Islet precursor cell (in vitro differentiated cells): ENCODE measurements at places on chromosomes 13 and 19.

DNA sequence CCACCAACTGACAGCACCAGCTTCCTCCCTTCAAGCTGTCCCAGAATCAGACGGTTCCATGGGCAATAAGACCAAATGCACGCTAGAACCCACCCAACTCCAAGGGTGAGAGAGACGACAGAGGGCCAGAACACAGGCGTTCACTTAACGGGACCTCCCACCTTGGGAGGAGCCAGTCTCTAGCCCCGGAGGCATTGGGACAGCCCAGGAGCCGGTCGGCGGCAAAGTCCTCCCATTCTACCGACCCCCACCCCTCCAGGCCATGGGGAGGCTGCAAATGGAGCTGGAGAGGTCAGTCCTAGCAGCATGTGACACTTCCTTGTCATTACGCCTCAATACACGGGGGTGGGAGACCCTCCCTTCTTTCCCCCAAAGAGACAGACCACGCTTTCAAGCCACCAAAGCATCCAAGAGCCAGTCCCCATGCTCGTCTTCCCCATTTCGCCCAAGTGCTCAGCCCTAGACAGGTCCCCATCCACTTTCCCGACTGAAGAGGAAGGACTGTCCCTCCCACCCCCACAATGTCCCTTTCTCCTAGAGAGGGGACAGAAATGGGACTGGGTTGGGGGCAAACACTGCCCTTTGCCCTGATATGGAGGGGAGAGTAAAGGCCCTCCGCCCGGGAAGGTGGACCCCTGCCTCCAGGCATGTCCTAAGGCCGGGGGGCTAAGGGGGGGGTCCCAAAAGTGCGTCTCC lies 964 bp downstream of the KHSRP start:
- DNase-seq = peak; percentile 89

DNA sequence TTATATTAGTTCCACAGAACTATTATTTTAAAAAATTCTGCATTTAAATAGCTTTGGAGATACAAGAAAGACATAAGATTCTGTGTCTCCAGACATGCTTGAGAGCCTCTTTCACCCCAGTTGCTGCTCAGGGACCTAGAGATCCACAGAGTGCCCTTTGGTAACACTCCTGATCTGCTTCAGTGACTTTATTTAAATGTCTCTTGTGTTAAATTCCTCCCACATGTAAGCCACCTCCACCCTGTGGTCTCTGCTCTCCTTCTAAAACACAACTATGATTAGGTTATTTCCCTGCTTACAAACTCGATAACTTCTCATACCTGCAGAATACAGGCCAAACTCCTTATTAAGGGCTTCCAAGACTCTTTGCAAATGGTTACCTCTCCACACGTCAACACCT lies 141.0 kb downstream of the RFC3 start:
- DNase-seq = no peak

DNA sequence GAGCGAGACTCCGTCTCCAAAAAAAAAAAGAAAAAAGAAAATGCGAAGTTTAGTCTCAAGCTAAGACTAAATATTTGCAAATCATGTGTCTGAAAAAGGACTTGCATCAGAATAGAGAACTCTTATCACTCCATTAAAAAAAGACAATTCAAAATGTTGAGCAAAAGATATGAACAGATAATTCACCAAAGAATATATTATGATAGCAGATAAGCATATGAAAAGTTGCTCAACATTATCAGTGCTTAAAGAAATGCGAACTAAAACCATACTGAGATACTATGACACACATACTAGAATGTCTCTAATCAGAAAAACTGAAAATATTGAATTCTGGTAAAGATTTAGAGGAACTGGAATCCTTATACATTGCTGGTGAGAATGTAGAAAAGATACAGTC lies 38.7 kb upstream of the SACS start:
- DNase-seq = no peak

- DNase-seq = peak; percentile 59
Measured at GRCh38 chr13:77333594-77333993, 6.7 kb upstream of the MYCBP2 start.

- no peak for DNase-seq
Measured at GRCh38 chr19:16117594-16118033, 5.9 kb downstream of the RAB8A start.

GRCh38 chr13:42574435-42575311 lies 721 bp downstream of the TNFSF11 start:
- DNase-seq = peak; percentile 57

DNA sequence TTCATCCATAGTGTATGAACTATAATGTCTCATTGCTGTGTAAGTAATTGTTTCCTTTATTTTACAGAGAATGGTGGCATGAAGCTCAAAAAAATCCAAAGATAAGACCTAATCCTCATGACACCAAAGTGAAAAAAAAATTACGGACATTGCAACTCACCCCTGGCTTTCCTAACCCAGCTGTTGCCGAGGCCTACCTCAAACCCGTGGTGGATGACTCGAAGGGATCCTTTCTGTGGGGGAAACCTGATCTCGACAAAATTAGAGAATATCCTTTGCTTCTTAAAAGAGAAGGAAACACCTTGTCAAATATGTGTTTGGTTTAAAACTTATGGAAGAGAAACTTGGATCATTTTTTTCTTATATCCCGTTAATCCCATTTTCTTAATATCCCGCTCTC lies 26.3 kb downstream of the ERCC5 start:
- DNase-seq = no peak

DNA sequence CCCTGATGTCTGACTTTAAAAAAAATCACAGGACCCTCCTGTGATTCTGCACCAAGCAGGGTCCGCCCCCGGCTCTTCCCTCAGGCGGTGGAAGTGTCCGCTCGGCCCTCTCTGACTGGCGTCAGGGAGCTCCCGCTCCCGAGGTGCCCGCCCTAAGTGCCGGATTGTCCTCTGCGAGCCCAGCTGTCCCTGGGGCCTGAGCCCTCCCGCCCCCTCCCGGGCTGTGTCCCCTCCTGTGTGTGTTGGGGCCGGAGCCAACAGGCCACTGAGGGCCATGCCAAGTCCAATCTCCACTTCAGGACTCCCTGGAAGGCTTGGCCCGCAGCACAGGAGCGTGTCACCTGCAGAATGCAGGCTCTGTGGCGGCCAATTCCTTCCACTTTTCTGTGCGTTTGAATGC lies 25.4 kb downstream of the MAP2K2 start:
- DNase-seq = no peak

DNA sequence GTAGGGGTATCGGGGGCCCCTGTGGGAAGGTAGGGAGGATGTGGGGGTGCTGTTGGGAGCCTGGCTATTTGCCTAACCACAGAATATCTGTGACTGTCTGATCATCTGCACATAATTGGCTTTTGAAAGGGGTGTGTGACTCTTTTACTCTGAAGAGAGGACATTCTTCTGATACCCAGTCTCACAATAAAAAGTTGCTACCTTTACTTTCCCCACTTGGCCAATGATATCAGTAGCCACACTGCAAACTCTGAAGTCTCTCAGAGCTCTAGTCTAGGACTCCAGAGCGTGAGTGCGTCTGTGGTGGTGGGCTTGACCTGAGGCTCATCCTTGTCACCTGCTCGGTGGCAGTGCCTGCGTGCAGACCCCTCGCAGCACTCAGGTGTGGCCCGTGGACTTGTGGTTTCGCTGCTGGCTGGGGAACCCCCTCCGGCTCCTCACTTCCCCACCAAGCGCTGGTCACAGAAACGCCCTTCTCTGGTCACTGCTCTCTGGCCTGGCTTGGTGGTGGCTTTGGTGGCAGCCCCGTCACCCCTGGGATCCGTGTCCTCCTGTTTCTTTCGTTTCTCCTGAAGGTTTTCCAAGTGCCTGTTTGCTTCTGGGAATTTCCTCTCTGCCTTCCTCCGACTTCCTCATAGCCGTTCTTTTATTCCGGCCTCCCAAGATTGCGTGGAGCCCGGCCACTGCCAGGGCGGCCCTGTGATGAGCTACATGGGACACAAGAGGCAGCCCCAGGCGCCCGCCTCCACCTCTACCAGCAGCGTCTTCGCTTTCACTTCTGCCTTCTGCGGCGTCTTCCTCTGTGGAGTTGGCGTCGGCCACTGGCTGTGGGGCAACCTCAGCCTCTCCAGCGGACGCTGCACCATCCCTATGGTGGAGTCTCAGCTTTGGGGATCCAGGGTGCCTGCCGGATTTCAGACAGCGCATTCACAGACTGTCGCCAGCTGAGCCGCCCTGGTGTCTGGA lies 78.0 kb downstream of the ATP11A start:
- DNase-seq = peak; percentile 46

DNA sequence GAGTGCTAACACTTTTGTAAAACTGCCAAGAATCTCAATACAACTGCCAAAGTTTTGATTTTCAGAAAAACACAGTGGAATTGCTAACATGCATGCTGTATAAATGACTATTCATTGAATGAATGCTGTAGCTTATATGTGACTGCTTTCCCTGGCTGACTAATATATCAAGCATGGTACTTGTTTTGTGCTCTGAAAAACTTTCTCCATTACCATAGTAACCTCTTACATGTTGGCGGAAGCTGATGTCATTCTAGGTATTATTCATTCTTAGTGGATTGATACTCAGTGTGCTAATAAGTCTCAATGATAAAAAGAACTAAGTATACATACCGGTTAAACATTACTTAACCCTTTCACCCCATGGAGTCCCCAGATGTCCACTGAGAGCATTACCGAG lies 166.1 kb upstream of the MYO16 start:
- no peak for DNase-seq

DNA sequence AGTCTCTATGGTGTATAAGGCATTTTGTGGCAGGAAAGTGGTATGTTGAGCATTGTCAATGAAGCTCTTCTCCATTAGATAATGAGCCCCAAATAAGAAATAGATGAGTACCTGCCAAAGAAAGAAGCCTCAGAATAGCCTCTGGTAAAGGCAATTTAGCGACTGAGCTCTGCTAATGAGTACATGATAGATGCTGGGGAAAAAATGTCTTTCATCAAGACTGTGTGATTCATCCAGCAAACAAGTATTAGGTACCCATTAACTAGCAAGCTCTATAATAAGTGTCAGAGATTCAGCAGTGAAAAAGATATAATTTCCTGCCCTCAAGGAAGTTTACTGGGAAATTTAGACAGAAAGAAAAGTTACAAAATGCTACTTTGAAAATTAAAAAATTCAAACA lies 294.6 kb downstream of the ITGBL1 start:
- DNase-seq = no peak

- no peak for DNase-seq
Measured at GRCh38 chr13:77306458-77306857, 20.4 kb downstream of the MYCBP2 start.

DNA sequence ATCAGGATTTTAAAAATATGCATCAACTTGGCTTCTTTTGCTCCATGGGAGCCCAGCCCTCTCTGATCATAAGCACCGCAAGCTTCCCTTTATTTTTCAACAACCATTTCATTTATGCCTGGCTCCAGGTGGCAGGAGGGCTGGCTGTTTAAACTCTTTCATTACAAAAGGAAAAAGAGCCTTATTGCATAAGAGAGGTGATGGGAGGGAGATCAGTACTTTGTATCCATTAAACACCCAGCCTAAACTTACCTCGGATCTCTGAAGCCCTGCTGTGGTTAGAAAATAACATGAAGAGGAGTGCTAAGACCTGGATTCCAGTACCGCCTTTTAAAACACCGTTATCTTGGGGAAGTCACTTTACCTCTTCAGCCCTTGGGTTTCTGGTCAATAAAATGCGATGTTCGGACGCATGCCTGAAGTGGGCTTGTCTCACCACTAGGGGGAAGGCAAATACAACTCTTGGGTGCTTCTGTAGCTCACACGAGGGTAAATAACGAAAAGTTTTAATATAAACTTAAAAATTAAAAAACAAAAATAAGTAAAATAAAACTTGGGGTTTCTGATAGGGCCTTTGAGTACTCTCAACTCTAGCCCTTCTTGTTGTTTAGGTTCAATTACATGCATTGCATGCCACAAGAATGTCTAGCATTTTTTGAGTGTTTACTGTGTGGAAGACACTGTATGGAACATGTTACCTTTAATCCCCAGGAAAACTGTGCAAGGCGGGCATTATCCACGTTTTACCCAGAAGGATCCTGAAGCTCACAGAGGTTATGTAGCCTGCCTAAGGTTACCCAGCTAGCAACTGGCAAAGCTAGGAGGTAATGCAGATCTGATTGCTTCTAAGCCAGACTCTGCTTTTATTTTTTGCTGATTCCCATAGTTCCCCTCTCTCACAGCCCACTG lies 240.3 kb downstream of the LMO7 start:
- DNase-seq = peak; percentile 81

DNA sequence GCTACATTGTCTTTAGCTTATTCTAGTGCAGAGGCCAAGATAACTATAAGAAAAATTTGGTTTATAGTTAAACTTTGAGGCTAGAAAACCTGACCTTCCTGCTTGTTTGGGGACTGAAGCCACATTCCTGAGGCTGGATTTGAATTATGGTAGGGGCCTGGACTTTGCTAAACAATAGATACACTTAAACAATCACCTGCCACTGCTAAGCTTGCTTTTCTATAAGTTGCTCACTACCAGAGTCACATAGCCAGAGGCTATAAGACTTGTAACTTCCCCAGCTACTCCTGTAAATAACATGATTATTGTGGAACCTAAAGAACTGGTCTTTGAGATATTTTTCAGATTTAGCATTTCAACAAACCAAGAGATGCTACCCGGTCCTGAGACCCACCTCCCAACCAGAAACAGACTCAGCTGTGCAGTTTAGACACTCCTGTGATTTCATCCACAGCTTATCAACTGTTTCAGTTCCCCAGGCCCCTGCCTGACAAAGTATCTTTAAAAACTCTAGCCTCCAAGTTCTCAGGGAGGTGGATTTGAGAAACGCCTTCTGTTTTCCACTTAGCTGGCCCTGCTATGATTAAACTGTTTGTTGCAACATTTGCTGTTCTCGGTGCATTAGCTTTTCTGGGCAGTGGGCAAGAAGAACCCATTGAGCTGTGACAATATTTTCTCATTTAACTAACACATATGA lies 77.7 kb downstream of the MIPEP start:
- DNase-seq = peak; percentile 58

DNA sequence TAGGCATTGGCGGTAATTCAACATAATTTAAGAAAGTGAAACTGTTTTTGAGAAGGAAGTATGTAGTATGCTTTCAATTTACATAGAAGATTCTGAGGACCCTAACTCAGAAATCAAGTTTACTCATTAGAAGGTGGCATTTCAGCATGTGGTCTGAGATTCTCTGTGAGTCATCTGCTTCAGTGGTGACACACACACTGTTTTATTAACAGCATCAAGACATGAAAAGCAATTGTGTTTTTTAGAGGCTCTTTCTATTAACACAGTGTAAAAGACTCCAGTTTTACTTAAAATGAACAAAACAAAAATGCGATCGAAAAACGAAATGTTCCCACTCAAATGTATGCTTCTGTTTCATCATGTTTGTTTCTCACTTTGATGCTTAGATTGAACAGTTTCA lies 802.1 kb upstream of the SLITRK6 start:
- DNase-seq = no peak
